ENCODE measurements at places on chromosomes 2 and 18. TPM values are rescaled to one million over a fixed set of nuclear protein-coding genes. Genes with fewer than 3 reads are reported as not detected.
A peak's percentile ranks its signal among the peaks of the same experiment; 100 is the strongest.

- H3K27me3 ChIP-seq, result no peaks in the 10 kb centered on the region
- H3K4me3 ChIP-seq, result no peak overlapping the region
- H3K27ac ChIP-seq, result no peak overlapping the region
- no peak for DNase-seq
- H3K36me3 ChIP-seq, result peaks cover 8% of the 10 kb centered on the region
- H3K4me1 ChIP-seq, result peaks cover 30% of the 10 kb centered on the region
These were observed 357.1 kb downstream of the SOCS6 start for GRCh38 chr18:70645971-70646370.

DNA sequence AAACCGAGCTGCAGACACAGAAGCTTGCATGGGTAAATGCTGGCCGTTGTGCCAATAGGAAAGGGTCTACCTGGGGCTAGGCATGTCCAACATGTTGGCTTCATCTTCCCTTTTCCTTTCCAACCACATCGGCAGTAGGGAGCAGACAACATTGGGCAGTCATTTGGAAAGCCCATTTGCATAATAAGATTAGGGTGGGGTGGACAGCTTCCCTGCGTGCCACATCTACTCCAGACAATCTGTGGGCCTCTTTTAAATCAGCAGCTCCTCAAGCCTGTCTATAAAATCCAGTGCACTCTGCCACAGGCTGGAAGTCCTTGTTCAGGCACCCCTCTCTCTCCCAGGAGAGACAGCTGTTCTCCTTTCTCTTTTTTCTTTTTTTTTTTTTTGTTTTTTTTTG is 203.6 kb upstream of the KYNU start:
- no peak overlapping the region for H3K4me3 ChIP-seq
- no peak overlapping the region for H3K27ac ChIP-seq
- H3K27me3 ChIP-seq, result no peaks in the 10 kb centered on the region
- no peaks in the 10 kb centered on the region for H3K36me3 ChIP-seq
- no peak for DNase-seq

GRCh38 chr2:122927710-122928557 is 1097.2 kb upstream of the CNTNAP5 start:
- no peaks in the 10 kb centered on the region for H3K4me1 ChIP-seq
- no peaks in the 10 kb centered on the region for H3K27me3 ChIP-seq
- no peak overlapping the region for H3K4me3 ChIP-seq
- no peak overlapping the region for H3K27ac ChIP-seq
- DNase-seq, result no peak

DNA sequence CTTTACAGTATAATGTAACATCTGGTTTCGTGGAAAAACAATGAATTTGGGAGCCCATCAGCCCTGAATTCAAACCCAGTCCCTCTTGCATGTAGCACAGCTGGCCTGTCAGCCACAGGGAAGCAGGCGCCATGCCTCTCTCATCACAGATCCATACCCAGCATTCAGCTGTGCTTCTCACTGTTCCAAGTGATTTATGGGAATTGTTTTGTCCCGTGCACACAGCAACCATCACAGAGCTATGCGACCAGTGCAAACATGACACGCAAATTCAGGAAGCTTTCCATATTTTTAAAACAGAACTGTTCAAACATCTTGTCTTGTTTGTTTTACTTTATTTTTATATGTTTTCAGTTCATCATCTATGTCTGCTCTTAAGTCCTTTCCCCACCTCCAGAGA is 496.1 kb downstream of the EIPR1 start:
- H3K4me3 ChIP-seq, result no peak overlapping the region
- H3K27me3 ChIP-seq, result no peaks in the 10 kb centered on the region
- peak overlapping the region; percentile 9 for H3K27ac ChIP-seq
- DNase-seq, result no peak
- no peaks in the 10 kb centered on the region for H3K4me1 ChIP-seq

DNA sequence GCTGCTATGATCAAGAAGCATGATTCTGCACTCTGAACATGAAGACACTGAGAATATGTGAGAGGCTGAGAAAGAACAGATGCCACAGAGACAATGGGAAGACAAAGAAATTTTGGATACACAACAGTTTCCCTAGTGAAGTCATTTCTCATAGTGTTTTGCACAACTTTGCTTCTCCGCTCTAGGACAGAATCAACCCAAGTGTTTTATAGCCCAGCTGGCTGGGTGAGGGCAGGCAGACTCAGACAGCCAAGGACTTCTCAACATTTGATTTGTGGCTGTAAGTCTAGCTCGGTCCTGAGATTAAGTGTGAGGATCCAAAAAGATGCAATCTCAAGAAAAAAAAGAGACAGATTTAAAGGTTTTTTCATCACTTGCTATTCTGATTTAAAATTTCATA is 536.5 kb upstream of the CRIM1 start:
- H3K4me1 ChIP-seq, result no peaks in the 10 kb centered on the region
- no peak for DNase-seq
- H3K27ac ChIP-seq, result no peak overlapping the region
- H3K27me3 ChIP-seq, result peaks cover 16% of the 10 kb centered on the region

DNA sequence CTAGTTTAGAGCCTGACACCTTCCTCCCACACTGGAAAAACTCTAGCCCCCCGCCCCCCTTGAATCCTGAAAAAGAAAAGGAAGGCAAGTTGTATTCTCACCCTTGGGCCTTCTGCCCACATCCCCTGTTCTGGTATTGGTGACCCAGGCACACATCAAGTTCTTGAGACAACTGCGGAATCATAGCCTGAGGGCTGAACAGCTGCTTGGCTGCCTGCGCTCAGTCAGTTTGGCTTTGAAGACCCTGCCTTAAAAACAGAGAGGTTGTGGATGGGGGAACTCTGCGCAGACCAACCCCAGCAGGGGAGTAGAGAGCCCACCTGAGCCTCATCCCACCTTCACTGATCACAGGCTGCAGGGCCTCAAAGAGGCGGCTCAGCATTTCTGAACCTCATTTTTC is 229.2 kb downstream of the ANAPC1 start:
- H3K4me1 ChIP-seq, result peaks cover 6% of the 10 kb centered on the region
- no peak overlapping the region for H3K4me3 ChIP-seq
- DNase-seq, result no peak
- no peaks in the 10 kb centered on the region for H3K36me3 ChIP-seq

DNA sequence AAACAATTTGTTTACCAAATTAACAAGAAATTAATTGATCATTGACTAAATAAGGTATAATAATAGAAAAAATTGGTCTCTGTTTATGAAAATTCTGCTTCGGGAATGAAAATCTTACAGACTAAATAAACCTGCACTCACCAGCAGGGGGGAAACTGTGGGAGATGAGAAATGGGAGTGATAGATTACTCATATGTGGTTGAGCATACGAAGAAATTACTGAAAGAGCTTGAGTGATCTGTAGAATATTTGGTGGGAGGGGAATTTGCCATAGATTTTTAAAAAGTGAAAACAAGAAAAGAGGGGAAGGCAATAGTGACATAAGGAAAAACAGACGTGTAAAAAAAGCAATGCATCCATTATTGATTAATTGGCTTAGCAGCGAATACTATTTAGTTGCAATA is 2.2 kb downstream of the HMSD start:
- H3K4me3 ChIP-seq, result no peak overlapping the region
- H3K27me3 ChIP-seq, result peaks cover 40% of the 10 kb centered on the region
- peaks cover 26% of the 10 kb centered on the region for H3K4me1 ChIP-seq
- H3K36me3 ChIP-seq, result peaks cover 4% of the 10 kb centered on the region

GRCh38 chr2:14616342-14616741 is 16.2 kb upstream of the LRATD1 start:
- peaks cover 6% of the 10 kb centered on the region for H3K27me3 ChIP-seq
- no peaks in the 10 kb centered on the region for H3K4me1 ChIP-seq
- H3K27ac ChIP-seq, result no peak overlapping the region
- no peaks in the 10 kb centered on the region for H3K36me3 ChIP-seq

GRCh38 chr2:176285321-176285720 is 16.1 kb downstream of the MTX2 start:
- H3K4me1 ChIP-seq, result peaks cover 46% of the 10 kb centered on the region
- H3K27me3 ChIP-seq, result no peaks in the 10 kb centered on the region
- H3K4me3 ChIP-seq, result no peak overlapping the region
- H3K36me3 ChIP-seq, result peaks cover 35% of the 10 kb centered on the region

GRCh38 chr18:46452820-46453219 is 204.2 kb downstream of the LOXHD1 start:
- no peak for DNase-seq
- H3K27ac ChIP-seq, result no peak overlapping the region
- no peaks in the 10 kb centered on the region for H3K27me3 ChIP-seq
- H3K36me3 ChIP-seq, result no peaks in the 10 kb centered on the region
- no peaks in the 10 kb centered on the region for H3K4me1 ChIP-seq
- H3K4me3 ChIP-seq, result no peak overlapping the region

DNA sequence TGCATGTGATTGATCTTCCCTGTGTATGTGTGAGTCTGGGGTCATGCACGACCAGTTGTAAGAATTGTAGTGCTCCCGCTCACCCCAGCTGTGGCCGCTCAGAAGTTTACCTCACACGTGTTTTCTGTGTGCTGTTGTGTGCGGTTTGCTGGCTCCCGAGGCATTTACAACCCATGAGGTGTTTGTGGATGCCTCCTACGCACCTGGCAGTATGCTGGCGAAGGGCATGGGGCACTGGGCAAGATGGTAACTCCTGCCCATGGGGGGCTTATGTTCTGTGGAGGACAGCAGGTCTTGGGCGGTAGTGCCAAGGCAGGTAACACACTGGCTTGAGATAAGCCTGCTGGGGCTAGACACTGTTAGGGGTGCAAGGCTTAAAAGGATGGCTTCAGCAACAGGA is 102.6 kb upstream of the HS6ST1 start:
- H3K4me3 ChIP-seq, result no peak overlapping the region
- H3K27me3 ChIP-seq, result peaks cover 4% of the 10 kb centered on the region
- no peaks in the 10 kb centered on the region for H3K4me1 ChIP-seq
- H3K36me3 ChIP-seq, result no peaks in the 10 kb centered on the region

DNA sequence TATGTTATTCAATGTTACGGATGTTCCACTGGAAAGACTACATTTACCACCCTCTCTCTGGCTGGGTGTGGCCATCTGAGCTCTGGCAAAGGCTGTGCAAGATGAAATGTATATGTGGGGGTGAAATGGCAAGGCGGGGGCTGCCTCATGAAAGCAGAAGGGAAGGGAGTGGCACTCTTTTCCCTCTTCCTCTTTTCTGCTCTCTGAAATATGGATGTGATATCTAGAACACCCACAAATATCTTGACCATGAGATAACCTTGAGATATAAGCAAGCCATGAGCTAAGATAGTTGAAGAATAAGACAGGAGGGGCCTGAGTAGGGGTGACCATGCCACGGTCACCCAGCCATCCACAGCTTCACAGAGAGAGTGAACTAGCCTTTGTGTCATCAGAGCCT is 367.8 kb upstream of the ID2 start:
- peaks cover 40% of the 10 kb centered on the region for H3K4me1 ChIP-seq
- peaks cover 21% of the 10 kb centered on the region for H3K27me3 ChIP-seq
- H3K4me3 ChIP-seq, result no peak overlapping the region
- no peak overlapping the region for H3K27ac ChIP-seq
- DNase-seq, result no peak
- peaks cover 3% of the 10 kb centered on the region for H3K36me3 ChIP-seq

DNA sequence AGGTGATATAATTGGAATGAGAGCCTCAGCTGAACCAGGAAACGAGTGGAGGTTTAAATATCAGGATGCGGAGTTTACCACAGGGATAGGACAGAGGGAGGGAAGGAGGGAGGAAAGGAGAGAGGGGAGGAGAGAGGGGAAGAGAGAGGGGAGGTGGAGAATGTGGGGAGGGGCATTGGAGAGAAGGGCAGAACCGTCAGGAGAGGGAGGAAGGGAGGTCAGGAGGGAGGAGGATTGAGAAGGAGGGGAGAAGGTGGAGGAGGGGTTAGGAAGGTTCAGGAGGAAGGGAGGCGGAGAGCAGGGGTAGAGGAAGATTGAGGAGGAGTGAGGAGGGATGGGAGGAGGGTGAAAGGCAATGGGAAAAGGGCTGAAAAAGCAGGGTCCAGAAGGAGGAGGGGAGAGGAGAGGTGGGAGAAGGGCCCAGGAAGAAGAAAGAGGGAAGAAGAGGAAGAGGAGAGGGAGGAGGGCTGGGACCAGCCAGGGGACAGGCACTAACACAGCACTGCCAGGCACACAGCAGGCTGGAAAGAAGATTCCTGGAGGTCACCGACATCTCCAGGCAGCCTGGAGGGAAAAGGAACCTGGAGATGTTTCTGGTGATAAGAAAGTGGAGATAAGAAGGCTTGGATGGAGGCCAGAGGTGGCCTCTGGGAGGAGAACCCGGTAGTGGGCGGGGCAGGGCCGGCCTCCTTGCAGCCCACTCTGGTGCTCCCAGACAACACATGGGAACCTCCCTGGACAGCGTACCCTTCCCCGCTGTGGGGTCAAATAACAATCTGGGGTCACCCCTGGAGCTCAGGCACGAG is 176.7 kb upstream of the SMAD2 start:
- peaks cover 30% of the 10 kb centered on the region for H3K27me3 ChIP-seq
- H3K4me3 ChIP-seq, result no peak overlapping the region
- H3K36me3 ChIP-seq, result no peaks in the 10 kb centered on the region

DNA sequence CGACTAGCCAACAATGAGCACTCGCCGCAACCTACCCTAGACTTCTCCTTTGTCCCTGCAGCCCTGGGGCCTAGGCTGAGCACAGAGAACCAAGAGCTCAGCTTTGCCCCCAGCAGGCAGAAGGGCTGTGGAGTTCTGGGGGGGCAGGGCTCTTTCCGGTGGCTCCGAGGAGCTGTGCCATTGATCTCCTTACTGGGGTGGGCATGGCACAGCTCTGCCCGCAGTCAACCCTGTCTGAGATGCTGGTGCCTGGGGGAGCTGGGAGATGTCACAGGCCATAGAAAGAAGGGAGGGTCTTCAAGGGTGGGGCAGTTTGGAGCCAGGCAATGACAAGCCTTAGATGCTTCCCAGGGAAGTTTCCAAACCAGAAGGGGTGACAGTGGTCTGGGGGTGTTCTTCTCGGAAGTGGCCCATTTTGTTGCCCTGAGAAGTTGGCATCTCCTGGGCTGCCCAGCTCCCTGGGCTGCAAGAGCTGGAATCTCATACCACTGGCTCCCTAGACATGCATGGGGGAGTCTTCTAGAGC is 14.1 kb upstream of the GPR55 start:
- no peak overlapping the region for H3K4me3 ChIP-seq
- H3K27me3 ChIP-seq, result peaks cover 6% of the 10 kb centered on the region
- peaks cover 7% of the 10 kb centered on the region for H3K36me3 ChIP-seq
- peaks cover 14% of the 10 kb centered on the region for H3K4me1 ChIP-seq
- DNase-seq, result no peak

DNA sequence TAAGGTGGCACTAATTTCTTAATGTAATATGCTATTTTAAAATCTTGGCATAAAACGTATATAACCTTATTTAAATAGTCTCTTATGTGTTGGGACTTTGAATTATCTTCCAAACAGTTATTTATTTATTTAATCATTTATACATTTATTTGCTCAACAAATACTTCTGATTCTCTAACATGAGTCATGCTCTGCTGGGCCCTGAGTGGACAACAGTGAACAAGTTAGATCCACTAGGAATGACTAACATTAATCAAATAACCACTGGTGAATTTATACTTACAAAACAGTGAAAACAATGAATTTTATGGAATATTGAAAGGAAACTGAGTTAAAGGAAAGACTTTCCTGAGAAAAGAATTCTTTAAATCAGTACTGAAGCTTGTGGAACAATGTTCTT is 1257.2 kb upstream of the CHAC2 start:
- no peaks in the 10 kb centered on the region for H3K36me3 ChIP-seq
- no peak for DNase-seq
- H3K27ac ChIP-seq, result no peak overlapping the region

CTNNA2 gene
- total RNA-seq, result not detected

ALPI gene
- not detected for total RNA-seq

MTCL1 gene
- 0.14 TPM for total RNA-seq

SPP2 gene
- not detected for total RNA-seq

THSD7B gene
- not detected for total RNA-seq

BBS5 gene
- 3.5 TPM for total RNA-seq

INPP5D gene
- 41.8 TPM for total RNA-seq

ZNF892 gene
- total RNA-seq, result 3.1 TPM

UGT1A10 gene
- not detected for total RNA-seq

TMEM163 gene
- not detected for total RNA-seq

CRYGD gene
- not detected for total RNA-seq

SLC16A14 gene
- total RNA-seq, result 1.2 TPM

SPATA3 gene
- not detected for total RNA-seq

TRABD2A gene
- 59.2 TPM for total RNA-seq

RHOB gene
- 13.4 TPM for total RNA-seq

TMEM237 gene
- total RNA-seq, result 18.5 TPM

PLEKHB2 gene
- total RNA-seq, result 43.2 TPM
